Activated T-helper 17 cell treated with anti-CD3 and anti-CD28 coated beads, Interleukin-2, amount 50 U/mL, for 72 hours (primary cell): ENCODE measurements at places on chromosomes 1 and 21.

DNA sequence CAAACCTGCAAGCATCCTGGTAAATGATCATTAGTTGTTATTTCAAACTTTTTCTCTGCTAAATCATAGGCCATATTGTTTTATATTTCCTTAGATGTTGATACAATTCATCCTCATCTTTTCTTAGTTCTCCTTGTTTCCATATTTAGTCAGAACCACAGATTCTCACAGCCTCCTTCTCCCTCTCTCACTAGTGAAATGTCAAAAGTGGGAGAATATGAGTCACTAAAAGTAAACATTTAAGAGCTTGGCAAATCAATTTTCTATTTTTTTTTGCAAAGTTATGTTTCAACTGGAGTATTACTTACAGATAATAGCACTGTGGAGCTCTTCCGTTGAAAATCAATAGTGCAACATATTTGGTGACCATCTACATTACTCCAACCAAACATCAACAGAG is 308.8 kb downstream of the COL11A1 start:
- ATAC-seq: no peak

DNA sequence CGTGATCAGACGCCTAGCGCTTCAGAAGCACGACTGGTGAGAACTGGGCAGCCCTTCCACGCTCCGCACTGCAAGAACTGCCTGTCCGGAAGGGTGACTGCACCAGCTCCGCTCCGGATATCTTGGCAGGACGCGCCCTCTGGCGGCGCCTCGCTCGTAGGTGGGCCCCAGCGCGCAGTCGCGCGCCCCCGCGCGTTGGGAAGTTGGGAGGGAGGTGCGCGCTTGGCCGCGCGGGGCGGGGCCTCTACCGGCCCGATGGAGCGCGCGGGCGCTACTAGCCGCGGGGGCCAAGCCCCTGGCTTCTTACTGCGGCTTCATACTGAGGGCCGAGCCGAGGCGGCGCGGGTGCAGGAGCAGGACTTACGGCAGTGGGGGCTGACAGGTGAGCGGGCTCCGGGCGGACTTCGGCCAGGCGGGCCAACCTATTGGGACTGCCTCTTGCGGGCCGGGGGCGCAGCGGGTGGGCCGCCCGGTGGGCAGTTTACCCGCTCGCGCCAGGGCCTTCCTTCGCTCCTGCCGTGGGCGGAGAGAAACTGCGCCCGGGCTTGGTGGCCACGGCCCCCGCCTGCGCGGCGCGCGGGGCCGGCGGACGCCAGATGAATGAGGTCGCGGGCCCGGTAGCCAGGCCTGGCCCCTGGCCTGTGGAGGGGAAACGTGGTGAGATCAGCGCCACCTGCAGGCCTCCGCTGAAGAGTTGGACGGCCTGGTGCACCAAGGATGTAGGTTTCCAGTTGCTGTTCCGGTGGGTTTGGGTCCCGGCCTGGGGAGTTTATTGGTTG is at the start of gene CHD1L:
TSS of gene CHD1L (plus strand) at position 236 of the 779 bp plus-strand sequence. CDS start at position 256, 20 bp downstream.
- ATAC-seq: peak; percentile 88

- no peak for ATAC-seq
These were observed 29.9 kb downstream of the TP53BP2 start for GRCh38 chr1:223815865-223816264.

DNA sequence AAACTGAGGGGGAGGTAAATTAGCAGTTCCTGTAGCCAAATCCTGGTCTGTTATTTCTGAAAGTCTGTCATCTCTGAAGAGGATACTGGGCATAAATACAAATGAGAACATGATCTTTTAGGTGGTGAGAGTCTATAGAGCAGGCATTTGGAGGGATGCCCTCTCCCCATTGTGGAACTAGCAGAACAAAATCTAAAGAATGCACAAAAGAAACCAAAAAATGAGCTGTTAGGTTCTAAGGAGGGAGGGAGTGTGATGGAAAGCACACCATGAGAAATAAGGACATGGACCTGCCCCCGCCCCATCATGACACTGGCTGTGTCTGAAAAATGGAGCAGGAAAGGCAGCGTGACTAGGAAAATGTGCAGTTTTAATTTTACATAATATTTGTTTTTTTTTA is 262.0 kb downstream of the KIF26B start:
- ATAC-seq: no peak

- ATAC-seq: no peak
These were observed 14.3 kb downstream of the ATF3 start for GRCh38 chr1:212622906-212623305.

GRCh38 chr1:209777587-209777986 is 6.8 kb downstream of the C1orf74 start:
- no peak for ATAC-seq

DNA sequence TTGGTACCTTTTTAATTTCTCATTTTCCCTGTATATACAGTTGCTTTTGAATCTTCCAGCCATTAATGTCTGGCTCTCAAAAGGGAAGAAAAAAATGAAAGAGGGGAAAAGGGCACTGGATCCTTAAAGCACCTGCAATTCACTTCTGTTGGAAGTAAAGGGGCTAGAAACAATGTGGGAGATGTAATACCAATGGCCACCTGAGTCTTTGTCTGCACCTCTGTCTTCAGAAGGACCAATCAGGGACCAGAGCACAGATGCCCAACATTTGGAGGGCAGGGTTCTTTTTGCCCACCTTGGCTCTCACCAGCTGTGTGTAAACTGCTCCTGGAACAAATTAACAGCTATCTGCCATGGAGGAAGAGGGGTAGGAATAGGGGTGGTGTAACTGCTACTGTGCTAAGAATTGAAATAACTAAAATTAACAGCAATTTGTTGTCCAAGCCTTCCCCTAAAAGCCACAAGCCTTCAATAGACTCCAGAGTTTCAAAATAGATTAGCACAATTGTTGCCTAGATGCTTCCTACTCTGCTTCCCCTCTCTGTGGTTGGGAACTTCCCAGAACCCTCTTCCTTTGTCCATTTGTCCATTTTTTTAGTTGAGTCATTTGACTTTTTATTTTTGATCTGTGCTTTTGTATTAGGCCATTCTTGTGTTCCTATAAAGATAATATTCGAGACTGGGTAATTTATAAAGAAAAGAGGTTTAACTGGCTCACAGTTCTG is 11.5 kb upstream of the LRRC8B start:
- ATAC-seq: no peak

GRCh38 chr1:201673915-201674314 is 135.0 kb downstream of the NAV1 start:
- ATAC-seq: no peak

- no peak for ATAC-seq
These were observed 237.5 kb downstream of the HMCN1 start for GRCh38 chr1:185971688-185972087.

DNA sequence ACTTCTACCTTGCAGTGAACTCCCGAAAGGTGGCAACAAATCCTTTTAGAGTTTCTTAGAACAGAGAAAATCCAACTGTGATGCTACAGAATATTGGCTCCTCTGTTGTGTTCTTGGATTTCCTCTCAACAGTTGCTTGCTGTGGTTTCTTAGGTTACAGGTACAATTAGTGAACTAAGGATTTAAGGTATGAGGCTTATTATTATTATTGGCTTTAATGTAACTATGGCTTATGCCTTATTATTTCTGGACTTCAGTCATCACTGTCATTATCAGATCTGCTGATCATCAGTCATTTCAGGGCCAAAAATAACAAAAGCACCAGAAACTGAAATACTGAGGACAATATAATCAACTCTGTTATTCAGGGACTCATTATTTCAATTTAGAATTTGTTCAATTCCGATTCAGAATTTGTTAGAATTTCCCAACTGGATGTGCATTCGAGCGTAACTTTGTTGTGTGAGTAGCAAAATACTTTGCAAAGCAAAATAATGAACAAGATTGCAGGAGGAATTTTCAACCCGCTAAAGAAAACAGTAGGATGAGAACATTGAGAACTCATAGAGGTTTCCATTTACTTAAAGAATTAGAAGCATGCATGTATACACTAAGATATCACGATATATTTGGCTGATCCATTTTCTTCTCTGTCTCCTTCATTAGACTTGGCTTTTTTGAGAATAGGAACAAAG is 65.5 kb upstream of the AK4 start:
- ATAC-seq: no peak

- ATAC-seq: no peak
These were observed 12.8 kb upstream of the GALNT2 start for GRCh38 chr1:230054092-230054749.

DNA sequence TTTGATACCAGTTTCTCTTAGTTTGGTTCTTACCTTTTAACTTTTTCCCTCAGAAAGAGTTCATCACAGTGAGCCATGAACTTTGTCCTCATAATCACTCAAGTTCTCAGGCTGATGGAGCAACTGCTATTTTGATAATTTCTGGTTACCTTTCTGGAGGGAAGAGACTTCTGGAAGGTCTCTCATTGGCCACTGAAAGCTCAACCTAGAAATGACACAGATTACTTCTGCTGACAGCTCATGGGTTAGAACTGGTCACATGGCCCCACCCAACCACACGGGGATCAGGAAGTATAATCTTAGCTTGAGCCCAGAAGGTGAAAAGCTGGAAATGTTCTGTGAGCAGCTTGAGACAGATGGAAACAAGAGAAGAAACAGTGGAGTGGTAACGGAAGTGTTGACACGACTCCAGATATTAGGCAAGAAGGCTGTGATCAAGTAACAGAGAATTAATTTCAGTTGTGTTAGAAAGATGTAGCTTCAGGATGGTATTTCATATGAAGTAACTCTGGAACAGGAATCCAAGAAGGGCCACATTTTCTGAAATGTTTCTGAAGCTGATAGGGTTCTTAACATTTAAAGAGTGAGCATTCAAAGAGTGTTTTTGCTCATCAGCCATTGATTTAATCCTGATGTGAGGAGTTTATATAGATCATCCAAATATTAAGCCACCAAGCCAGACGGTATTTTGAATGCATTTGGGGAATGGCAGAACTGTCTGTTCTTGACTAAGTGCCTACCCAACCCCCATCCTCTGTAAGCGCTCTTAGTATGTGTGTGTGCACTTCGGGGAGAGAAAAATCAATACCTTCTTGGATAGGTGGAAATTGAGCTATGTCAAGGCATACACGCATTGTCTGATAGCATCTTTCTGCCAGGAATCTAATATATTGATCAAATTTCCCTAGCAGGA is 21.9 kb upstream of the XPR1 start:
- ATAC-seq: peak; percentile 56

- ATAC-seq: peak; percentile 95
These were observed 6.3 kb downstream of the TMEM234 start for GRCh38 chr1:32215629-32216480.

DNA sequence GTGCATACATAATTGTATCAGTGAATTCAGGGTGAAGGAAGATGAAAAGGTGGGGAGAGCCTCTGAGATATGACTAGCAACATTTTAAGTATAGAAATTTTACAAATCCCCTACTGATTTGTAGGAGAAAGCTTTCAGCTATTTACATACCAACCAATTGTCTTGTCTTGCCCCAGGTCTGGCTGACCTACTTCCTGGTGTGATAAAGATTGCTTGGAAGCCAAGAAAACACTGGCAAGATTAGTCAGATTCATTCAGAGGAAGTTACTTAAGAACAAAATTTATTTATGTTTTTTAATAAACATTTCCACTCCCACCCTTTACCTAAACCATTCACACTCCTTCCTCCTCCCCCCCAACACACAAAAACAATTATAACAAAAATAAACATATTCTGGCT is 17.5 kb downstream of the PTGS2 start:
- no peak for ATAC-seq

- ATAC-seq: peak; percentile 88
These were observed 9.3 kb downstream of the CBR1 start for GRCh38 chr21:36079010-36079649.

DNA sequence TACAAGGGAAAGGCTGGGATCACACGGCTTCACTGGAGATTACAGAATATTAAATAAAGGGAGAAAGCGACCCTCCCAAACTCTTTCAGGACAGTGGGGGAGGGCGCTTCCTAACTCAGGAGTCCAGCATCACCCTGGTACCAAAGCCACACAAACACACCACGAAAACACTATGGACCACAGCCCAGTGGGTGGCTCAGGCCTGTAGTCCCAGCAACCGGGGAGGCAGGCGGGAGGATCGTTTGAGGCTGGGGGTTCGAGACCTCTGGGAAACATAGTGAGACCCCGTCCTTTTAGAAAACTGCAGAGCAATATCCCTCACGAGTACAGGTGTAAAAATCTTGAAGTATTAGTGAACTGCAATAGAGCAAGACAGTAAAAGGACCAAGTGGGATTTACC is 16.0 kb downstream of the TRIM11 start:
- ATAC-seq: no peak

DNA sequence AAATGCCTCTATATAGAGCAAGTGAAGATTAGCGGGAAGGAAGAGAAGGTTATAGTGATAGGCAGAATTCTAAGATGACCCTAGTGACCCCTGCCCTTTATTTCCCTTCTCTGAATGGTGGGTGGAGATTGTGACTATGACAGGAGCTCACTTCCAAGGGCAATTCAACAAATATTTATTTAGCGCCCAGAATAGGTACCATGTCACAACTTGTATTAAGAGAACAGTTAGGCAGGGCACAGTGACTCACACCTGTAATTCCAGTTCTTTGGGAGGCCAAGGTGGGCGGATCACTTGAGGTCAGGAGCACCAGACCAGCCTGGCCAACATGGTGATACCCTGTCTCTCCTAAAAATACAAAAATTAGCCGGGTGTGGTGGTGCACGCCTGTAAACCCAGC is 236.0 kb upstream of the POGK start:
- no peak for ATAC-seq

DNA sequence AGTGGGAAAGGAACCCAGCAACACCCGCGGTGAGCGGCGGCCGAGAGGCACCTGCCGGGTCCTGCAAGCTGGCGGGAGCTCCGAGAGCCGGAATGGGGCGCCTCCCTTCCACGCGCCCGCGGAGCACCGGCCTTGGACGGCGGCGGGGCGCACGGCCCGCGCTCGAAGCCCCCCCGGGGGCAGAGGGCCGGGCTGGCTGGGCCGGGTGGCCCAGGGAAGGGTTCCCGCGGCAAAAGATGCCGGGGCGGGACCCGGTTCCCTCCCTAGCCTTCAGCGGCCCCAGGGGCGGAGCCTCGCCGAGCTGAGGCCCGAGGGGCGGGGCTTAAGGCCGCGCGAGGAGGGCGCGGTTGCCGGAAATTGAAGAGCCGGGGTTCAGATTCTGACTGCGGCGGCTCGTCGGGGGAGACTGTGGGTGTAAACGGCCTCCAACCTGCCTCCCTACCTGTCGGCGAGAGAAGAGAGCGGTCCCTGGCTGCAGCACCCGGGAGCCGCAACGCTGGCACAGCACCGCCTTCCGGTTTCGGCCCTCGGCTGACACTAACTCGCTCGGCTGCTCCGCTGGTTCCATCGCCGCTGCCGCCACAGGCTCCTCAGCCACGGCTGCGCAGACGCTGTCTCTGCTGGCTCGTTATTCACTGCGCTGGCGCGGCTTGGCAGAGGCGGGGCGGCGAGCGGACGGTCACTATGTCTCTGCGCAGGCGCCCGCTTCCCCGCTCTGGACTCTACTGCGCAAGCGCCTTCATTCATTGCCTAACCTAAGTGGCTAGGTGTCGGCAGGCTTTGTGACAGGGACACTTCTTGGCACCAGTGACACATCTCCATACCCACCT is at the start of gene RABIF:
TSS of gene RABIF (minus strand) at position 619 of the 830 bp plus-strand sequence. CDS start at position 568, 51 bp downstream.
- peak; percentile 93 for ATAC-seq

DNA sequence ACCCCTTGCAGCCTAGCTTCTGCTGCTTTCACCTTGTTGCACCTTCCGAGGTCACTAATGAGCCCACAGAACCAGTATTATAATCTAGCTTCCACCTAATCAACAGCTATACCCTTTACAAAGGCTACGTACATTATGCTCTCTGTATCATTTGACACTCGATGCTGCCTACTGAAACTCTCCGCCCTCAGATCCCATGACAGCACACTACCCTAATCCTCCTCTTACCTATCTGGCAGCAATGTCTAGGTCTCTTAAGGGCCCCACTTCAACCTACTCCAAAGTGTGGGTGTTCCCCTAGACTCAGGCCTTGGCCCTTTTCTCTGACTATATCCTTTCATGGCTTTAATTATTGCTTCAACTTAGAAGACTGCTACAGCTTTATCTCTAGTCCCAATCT is 4.8 kb upstream of the MRPS21 start:
- no peak for ATAC-seq
